ENCODE measurements at places on chromosomes 7 and 10.

DNA sequence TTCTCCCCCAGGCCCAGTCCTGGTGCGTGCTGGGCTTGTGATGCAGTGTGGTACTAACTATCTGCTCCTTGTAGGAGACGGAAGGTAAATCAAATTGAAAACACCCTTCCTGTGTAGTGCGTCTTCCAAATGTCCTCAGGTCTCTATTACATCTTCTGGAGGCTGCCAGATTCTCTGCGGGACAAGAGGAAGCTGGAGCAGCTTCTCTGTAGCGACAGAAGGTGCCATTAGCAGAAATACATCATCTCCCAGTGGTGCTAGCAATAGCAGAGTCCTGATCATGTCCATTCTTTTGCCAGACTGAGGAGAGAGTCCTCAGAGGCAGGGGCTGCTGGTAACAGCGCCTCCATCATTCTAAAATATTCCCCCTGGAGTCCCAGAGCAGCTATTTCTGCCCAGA lies 675.2 kb downstream of the LRMDA start:
- no peak for DNase-seq

DNA sequence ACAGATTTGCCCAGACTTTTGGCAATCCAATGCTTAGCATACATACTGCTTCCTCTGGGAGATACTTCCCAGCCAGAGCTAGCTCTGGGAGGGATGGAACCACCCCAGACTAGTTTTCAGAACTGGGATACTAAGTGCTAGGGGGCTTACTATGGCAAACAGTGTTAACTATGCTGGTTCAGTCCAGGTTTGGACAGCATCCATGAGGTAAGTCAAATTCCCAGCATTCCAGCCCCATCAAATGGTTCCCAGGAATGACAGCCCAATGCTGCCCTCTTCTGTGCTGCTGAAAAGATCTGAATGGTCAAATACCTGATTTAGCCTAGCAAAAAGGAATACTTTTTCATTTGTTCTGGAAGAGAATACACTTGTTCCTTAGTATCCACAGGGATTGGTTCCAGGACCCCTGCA lies 141.7 kb upstream of the CCDC6 start:
- DNase-seq: no peak

- no peak for DNase-seq
Measured at GRCh38 chr7:601595-602340, 82.1 kb upstream of the PDGFA start.

DNA sequence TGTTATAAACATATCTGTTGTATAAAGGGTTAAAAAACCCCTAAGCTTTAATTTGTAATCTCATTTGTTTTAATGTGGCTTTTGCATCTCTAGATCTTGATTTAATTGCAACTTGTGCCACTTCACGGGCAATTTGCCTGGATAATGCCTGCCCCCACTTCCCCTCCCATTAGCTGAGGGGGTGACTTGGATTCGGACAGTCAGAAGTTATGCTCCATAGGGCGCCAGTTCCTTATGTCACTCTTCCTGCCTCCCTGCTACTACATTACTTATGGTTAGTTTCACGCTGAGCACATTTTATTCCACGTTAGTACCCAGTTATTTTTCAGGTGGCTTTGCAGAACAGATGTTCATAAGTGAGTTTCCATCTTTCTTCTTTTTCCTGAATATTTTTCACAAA lies 1015.2 kb upstream of the PHF14 start:
- no peak for DNase-seq

DNA sequence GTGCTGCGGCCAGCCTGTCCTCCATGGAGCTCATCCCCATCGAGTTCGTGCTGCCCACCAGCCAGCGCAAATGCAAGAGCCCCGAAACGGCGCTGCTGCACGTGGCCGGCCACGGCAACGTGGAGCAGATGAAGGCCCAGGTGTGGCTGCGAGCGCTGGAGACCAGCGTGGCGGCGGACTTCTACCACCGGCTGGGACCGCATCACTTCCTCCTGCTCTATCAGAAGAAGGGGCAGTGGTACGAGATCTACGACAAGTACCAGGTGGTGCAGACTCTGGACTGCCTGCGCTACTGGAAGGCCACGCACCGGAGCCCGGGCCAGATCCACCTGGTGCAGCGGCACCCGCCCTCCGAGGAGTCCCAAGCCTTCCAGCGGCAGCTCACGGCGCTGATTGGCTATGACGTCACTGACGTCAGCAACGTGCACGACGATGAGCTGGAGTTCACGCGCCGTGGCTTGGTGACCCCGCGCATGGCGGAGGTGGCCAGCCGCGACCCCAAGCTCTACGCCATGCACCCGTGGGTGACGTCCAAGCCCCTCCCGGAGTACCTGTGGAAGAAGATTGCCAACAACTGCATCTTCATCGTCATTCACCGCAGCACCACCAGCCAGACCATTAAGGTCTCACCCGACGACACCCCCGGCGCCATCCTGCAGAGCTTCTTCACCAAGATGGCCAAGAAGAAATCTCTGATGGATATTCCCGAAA lies 2.7 kb downstream of the PIK3CG start:
- no peak for DNase-seq

GRCh38 chr7:111413739-111414138 lies 148.6 kb downstream of the IMMP2L start:
- DNase-seq: no peak

GRCh38 chr7:16758631-16759611 lies 5.4 kb downstream of the TSPAN13 start:
- no peak for DNase-seq

- peak; percentile 41 for DNase-seq
Measured at GRCh38 chr10:32692174-32692573, 246.2 kb downstream of the CCDC7 start.

- DNase-seq: peak; percentile 8
Measured at GRCh38 chr10:44352316-44353127, 32.4 kb downstream of the CXCL12 start.

DNA sequence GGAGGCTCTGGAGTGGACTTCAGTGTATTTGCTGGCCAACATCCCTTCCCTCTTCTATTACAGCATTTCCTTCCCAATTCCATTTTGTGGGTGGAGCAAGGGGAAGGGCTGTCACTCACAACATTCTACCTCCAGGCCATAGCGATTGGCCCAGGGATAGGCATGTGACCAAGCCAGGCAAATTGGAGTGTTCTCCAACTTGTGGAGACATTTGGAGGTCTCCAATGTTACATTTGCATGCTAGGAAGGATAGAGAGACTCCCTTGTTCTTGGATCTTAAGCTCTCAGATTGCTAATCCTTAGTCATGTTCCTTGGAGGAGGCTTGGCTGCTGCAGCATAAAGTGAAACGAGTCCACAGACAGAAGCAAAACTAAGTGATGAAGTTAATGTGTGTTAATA lies 95.6 kb upstream of the KIF5B start:
- no peak for DNase-seq

- no peak for DNase-seq
Measured at GRCh38 chr10:48478980-48479811, 125.7 kb downstream of the ARHGAP22 start.

DNA sequence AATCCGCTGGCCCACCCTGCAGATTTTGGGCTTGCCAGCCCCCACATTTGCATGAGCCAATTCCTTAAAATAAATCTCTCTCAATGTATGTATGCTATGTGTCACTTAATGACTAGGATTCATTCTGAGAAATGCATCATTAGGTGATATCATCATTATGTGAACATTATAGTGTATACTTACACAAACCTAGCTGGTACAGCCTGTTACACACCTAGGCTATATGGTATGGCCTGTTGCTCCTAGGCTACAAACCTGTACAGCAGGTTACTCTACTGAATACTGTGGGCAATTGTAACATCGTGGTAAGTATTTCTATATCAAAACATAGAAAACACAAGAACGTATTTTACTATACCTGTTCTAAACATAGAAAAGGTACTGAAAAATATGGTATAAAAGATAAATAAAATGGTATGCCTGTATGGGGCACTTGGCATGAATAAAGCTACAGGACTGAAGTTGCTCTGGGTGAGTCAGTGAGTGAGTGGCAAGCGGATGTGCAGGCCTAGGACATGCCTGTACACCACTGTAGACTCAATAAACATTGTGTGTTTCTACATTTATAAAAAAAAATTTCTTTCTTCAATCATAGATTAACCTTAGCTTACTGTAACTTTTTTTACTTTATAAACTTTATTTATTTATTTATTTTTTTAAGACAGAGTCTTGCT lies 135.9 kb downstream of the ABCA13 start:
- no peak for DNase-seq

DNA sequence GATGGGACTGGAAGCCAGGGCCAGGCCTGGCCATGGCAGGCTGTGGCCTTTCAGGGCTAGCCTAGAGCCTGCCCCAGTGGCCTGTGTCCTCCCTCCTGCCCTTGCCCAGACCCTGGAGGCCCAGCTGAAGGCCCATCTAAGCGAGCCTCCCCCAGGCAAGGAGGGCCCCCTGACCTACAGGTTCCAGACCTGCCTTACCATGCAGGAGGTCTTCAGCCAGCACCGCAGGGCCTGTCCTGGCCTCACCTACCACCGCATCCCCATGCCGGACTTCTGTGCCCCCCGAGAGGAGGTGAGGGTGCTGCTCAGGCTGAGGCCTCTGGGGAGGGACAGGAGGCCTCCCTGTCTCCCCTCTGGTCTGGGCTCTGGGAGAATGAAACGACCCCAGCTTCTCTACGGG lies 60.9 kb downstream of the PALD1 start:
- DNase-seq: no peak

- DNase-seq: no peak
Measured at GRCh38 chr10:43061331-43061730, 15.5 kb upstream of the RET start.

DNA sequence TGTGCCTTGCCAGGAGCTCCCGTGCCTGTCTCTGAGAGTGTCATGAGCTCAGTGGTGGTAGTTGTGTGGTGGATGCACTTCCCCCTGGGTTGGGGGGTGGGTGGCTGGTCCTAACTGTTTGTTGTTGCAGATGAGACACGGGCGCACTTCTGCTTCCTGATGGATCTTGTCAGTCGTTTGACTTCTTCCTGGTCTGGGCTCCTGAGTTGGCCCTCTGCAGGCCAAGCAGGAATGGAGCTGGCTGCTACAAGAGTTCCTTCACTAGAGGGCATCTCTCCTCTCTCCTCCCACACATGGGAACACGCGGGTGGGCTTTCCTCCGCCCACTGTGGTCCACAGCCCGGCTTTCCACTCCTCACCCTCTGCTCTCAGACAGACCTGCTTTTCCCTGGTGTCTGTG lies 82.0 kb downstream of the BMS1 start:
- no peak for DNase-seq

- no peak for DNase-seq
Measured at GRCh38 chr7:26513948-26514347, 222.3 kb downstream of the SNX10 start.

DNA sequence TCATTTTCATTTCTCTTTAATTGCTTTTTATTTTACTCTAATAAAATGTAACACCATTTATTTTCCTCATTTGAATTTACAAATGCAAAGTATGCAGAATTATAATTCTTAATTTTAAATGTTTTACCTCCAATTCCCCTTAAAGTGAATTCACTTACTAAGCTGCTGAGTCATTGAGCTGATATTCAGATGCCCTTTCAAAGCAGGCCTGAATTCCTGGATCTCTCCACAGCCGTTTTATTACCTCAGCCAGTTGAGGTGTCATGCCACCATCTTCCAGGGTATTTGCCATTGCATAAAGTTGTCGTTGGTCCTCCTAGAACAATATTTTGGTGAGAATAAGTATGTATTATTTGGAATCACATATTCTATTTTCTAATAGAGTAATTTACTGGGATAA lies 33.2 kb downstream of the GNAT3 start:
- no peak for DNase-seq

GRCh38 chr7:120991581-120991980 lies 3.1 kb downstream of the CPED1 start:
- no peak for DNase-seq

DNA sequence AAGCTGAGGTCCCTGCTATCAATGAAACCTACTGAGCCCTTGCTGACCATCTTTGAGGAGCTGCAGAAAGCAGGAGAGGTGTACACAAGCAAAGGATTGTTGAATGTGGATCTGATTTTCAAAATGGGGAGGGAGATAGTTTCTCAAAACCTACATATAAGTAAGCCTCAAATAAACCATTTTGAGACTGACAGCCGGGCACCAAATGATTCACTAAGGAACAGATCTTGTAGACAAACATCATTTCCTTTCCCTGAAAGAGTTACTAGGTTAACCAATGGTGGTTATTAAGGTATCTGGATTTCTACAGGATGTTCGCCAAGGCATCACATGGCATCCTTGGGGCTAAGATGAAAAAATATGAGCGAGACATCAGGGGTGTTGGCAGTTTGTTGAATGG lies 24.5 kb upstream of the RHOBTB1 start:
- DNase-seq: no peak

- no peak for DNase-seq
Measured at GRCh38 chr10:5600908-5601307, 65.5 kb downstream of the ASB13 start.

DNA sequence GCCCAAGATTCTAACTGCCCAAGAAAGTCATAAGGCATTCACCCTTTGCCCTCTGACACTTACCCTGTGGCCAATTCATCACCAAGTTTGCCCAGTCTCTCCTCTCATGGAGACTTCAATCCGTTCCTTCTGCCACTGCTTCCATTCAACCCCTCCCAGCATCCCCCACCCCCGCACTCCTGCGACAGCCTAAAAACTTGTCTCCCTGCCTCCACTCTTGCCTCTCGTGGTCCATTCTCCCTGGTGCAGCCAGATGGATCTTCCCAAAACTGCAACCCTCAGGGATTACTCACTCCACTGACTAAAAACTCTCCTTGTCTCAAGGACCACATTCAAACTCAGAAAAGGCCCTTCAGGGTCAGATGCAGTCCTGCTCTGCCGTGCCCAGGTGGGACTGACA lies 32.3 kb upstream of the PLXNA4 start:
- DNase-seq: no peak

DNA sequence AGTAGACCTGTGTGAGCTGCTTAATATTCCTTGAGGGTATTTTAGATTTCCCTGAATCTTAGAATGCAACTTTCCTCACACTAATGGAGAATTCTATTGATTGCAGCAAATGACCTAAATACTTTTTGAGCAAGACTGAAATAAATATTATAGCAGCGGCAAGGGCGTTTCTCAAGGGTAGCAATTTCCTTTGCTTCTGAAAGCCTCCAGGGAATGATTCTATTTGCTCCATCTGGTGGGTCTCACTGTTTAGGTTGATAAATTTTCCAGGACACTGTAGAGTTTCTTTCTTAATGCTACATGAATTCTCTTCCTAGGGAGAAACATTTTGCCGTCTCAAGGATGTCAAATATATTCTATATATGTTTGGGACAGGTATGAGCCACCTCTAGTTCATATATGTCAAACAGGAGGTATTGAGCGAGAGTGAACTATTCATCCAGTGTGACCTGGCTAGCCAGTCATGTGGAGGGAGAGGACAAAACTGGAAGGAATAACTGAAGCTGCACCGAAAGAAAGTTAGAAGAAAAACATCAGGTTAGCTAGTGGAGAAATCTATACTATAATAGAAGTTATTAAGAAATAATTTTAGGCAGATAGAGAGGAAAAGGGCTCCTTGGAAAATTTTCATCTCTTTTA lies 57.9 kb upstream of the FZD8 start:
- DNase-seq: no peak
